ENCODE measurements at places on chromosomes 5 and 9.
A peak's percentile ranks its signal among the peaks of the same experiment; 100 is the strongest.

DNA sequence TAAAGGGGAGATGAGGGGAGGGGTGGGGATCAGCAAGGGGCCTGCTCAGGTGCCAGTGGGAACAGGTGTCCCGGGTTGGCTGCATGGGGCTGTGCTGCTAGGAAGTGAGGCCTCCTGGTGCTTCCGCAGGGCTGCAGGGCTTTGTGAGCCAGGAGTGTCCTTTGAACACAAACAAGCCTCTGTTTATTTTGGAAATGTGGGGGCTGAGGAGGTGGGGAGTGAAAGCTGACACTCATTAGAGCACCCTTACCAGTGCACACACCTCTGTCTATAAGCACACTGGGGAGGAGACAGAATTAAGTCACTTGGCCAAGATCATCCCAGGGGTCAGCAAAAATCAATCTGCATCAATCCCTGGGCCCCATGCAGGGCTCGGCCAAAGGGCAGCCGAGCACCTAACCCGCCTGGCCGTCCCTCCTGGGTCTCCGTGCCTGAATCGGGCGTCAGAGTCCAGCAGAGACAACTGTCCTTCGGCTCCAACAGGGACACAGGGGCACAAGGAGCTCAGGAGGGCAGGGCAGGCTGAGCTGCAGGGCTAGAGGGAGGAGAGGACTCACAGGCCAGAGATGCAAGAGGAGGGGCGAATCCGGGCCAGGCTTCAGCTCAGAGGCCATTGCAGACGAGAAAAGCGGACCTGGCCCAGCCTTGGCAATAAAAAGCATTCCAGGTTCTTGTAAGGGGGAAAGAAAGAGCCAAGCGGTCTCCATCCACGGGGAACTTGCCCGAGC is 99.8 kb downstream of the VAV2 start:
- no peaks in the 10 kb centered on the region for H3K27me3 ChIP-seq
- H3K4me3 ChIP-seq: no peak overlapping the region
- H3K27ac ChIP-seq: peak overlapping the region; percentile 81
- H3K36me3 ChIP-seq: peaks cover 9% of the 10 kb centered on the region

DNA sequence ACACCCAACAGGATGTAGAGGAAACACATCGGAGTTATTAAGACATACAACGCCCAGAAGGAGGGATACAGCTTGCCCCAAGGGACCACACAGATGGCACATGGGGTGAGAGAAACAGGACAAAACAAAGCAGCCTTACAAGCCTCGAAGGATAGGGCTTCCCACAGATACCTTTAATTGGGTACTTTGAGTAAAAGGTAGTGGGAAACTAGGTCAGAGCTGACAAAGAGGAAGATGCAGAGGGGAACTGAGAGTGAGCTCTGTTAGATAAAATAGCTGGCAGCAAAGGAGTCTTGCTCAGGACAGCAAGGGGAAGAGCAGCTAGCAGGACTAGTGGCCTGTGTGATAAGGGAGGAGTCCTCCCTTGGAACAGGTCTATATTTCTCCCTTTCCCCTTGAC is 48.2 kb downstream of the OTP start:
- no peak overlapping the region for H3K27ac ChIP-seq
- no peaks in the 10 kb centered on the region for H3K4me1 ChIP-seq
- peaks cover 56% of the 10 kb centered on the region for H3K27me3 ChIP-seq
- DNase-seq: no peak
- no peaks in the 10 kb centered on the region for H3K36me3 ChIP-seq
- no peak overlapping the region for H3K4me3 ChIP-seq

GRCh38 chr9:2208991-2209390 is 193.8 kb downstream of the SMARCA2 start:
- H3K4me3 ChIP-seq: no peak overlapping the region
- H3K36me3 ChIP-seq: peaks cover 1% of the 10 kb centered on the region
- H3K27me3 ChIP-seq: no peaks in the 10 kb centered on the region
- DNase-seq: no peak
- no peak overlapping the region for H3K27ac ChIP-seq

DNA sequence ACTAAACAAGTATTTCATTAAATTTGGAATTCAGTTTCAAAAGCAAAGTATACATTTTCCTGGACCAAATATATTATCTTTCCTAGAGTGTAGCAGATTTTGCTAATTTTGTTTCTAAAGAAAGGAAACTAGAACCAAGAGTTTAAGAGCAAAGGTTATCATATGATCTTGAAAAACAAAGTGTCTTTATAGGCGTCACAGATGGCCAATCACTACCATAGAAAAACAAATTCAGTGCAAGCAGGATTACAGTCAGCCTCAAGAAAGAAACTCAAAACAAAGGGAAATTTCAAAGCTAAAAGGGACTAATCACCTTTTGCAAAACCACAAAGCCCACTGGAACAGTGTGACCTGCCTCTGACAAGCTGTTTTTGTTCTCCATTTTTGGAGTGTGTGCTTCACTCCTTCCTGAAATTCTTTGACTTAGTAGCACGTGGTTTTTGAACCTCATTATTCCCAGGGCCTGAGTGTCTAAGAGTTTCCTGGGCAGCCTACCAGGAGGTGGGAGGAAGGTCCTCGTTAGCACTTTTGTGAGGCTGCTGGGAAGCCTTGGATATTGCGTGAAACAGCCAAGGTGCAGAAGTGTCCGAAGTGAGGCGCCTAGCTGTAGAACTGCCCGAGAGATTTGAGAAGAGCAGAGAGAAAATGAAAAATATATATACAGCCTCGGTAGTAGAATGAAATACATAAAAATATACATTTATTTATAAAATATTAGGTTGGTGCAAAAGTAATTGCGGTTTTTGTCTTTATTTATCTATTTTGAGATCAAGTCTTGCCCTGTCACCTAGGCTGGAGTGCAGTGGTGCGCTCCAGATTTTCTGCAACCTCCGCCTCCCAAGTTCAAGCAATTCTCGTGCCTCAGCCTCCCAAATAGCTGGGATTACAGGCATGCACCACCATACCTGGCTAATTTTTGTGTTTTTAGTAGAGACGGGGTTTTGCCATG is 246.1 kb downstream of the MARCHF11 start:
- no peak overlapping the region for H3K4me3 ChIP-seq
- peaks cover 23% of the 10 kb centered on the region for H3K4me1 ChIP-seq
- H3K36me3 ChIP-seq: peaks cover 38% of the 10 kb centered on the region
- no peak overlapping the region for H3K27ac ChIP-seq

All from mesothelial cell of epicardium (in vitro differentiated cells).